B cell (primary cell): ENCODE measurements at places on chromosomes 16 and 17. TPM values are rescaled to one million over a fixed set of nuclear protein-coding genes. Genes with fewer than 3 reads are reported as not detected.

HOXB6 gene
- not detected in 2 replicates for total RNA-seq

MYH13 gene
- not detected in 2 replicates for total RNA-seq

HNF1B gene
- 1.5 and 1.6 TPM in 2 replicates for total RNA-seq

DNA sequence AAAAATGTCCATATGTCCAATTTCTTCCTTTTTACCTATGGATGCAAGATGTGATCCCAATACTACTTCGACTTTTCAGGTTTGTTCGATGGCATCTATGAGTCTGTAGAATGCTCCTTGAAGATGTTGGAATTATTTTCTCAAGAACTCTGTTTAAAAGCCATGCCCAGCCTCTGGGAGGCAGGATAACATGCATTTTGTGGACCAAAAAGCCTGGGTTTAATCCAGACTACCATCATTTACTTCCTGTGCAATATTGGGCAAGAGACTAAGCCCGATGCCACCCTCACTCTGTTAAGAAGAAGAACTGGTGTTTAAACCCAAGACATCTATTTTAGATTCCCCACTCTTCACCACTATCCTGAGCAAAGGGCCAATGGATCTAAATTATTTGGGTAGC is 42.8 kb upstream of the SALL1 start:
- H3K36me3 ChIP-seq: no peaks in the 10 kb centered on the region
- no peak overlapping the region for H3K27ac ChIP-seq
- no peaks in the 10 kb centered on the region for H3K4me1 ChIP-seq

KRT15 gene
- total RNA-seq: not detected in 2 replicates

- H3K4me1 ChIP-seq: peaks cover 71% of the 10 kb centered on the region
- no peaks in the 10 kb centered on the region for H3K36me3 ChIP-seq
- no peak for DNase-seq
Observed at GRCh38 chr17:78357177-78357586, 2.7 kb downstream of the SOCS3 start.

DNA sequence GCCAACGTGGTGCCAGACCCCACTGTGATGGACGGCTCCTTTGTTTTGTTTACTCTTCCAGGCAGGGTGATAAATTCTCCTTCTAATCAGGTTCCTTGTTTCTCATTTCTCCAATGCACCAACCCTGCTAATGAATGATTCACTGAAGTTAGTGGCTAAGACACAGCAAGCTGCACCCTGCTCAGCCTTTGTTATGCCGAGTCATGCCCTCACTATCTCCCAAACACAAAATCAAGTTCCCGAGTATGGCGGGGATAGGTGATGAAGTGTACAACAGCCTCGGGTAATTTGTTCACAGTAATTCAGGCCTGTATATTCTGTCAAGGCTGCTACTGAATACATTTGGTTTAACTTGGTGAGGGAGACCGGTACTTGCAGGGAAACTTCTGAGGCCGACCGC is 83.8 kb upstream of the HS3ST4 start:
- DNase-seq: no peak
- no peak overlapping the region for H3K4me3 ChIP-seq
- no peaks in the 10 kb centered on the region for H3K36me3 ChIP-seq
- no peaks in the 10 kb centered on the region for H3K4me1 ChIP-seq

KRTAP4-4 gene
- not detected in 2 replicates for total RNA-seq
